ENCODE measurements at places on chromosomes 1 and 21.
A peak's percentile ranks its signal among the peaks of the same experiment; 100 is the strongest.

- no peak for DNase-seq
Measured at GRCh38 chr1:220441211-220441610, 86.7 kb upstream of the MARK1 start.

DNA sequence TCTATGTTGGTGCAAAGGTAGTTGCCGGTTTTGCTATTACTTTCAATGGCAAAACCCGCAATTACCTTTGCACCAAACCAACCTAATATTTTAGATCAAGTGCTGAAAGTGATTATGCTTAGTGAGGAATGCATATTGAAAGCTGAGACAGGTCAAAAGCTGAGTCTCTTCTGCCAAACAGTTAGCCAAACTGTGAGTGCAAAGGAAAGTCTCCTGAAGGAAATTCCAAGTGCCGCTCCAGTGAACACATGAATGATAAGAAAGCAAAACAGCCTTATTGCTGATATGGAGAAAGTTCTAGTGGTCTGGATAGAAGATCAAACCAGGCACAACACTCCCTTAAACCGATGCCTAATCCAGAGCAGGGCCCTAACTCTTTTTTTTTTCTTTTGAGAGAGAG is 83.1 kb upstream of the ERRFI1 start:
- no peak for DNase-seq

- DNase-seq, result no peak
Measured at GRCh38 chr1:239443361-239443760, 57.0 kb downstream of the CHRM3 start.

DNA sequence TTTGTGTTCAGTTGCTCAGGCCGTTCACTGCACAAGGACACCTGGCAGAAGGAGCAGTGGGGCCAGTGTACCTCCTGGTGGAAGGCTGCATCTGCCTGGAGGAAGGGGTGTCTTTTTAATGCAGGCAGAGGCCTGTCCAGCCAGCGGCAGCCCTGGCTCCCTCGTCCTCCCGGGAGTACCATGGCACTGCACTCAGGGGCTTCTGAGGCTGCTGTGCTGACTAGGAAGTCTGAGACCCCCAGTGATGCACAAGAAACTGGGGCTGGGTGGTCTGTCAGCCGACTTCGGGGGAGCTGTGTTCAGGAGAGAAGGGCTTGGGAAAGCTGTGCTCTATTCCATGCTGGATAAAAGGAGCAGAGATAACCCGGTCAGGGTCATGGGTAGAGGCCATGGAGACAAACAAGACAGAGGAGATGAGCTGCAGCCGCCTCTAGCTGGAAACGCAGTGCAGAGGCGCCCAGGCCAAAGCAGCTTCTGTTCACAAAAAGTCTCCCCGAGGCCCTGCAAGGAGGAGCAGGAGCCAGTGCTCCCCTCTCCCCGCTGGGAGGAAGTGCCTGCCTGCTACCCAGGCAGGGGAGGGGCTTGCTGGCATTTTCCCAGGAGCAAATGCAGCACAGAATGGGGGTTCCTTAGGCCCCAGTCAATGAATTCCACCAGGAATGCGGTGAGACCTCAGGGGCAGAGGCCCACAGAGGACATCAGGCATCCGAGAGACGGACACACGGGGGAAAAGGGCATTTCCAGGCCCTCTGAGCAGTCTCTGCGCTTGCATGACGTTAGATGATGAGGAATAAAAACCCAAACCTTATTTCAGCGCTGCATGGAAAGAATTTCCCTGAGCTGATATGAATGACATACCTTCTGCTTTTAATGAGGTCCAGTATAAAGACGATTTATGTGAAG is 17.2 kb upstream of the C2CD2 start:
- no peak for DNase-seq

GRCh38 chr1:27607239-27607804 is 3.4 kb upstream of the AHDC1 start:
- DNase-seq, result peak; percentile 63

- DNase-seq, result no peak
Measured at GRCh38 chr1:24594328-24594598, 38.4 kb downstream of the NCMAP start.

GRCh38 chr1:195663549-195664280 is 944.5 kb downstream of the KCNT2 start:
- DNase-seq, result peak; percentile 74

DNA sequence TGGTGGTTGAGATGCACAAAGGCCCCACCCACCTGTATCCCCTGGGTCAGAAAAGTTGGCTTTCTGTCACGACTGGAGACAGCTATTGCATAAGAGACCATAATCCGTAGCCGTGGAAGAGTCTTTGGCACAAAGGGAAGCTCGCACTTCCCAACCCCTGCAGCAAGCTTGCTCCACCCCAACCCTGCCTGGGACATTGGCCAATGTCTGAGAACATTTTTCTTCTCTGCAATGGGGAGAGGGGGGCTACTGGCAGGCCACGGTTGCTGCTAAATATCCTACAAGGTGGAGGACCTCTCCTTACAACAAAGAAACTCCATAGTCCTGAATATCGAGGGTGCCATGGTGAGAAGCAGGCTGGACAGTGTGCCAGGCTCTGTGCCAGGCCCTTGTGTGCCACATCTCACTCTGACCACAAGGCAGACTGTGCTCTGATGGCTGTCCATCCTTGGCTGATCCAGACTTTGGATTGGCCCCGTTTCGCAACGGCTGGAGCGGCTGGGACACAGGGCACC is 104.1 kb downstream of the CSMD2 start:
- DNase-seq, result no peak

DNA sequence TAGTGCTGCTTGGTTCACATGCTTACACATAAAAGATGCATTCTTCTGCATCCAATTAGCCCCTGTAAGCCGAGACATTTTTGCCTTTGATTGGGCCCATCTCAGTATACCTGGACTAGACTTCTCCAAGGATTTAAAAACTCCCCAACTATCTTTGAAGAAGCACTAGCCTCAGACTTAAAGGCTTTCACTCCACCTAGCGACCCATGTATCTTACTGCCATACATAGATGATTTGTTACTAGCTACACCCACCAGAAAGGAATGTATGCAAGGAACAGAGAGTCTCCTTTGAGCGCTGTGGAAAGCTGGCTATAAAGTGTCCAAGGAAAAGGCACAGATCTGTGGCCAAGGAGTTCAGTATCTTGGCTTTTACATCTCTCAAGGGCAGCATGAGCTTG is 91.7 kb downstream of the LIPI start:
- DNase-seq, result no peak

DNA sequence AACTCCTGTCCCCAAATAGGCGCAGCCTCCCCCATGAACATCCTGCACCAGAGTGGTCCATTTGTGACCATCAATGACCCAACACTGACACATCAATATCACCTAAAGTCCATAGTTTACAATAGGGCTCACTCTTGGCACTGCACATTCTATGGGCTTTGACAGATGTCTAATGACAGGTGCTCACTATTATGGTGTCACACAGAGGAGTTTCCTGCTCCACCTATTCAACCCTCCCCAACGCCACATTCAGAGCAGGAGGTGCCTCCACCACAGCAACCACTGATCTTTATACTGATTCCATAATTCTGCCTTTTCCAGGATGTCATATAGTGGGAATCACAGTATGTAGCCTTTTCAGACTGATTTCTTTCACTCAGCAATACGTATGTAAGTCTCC is 24.2 kb downstream of the GNG4 start:
- DNase-seq, result no peak

DNA sequence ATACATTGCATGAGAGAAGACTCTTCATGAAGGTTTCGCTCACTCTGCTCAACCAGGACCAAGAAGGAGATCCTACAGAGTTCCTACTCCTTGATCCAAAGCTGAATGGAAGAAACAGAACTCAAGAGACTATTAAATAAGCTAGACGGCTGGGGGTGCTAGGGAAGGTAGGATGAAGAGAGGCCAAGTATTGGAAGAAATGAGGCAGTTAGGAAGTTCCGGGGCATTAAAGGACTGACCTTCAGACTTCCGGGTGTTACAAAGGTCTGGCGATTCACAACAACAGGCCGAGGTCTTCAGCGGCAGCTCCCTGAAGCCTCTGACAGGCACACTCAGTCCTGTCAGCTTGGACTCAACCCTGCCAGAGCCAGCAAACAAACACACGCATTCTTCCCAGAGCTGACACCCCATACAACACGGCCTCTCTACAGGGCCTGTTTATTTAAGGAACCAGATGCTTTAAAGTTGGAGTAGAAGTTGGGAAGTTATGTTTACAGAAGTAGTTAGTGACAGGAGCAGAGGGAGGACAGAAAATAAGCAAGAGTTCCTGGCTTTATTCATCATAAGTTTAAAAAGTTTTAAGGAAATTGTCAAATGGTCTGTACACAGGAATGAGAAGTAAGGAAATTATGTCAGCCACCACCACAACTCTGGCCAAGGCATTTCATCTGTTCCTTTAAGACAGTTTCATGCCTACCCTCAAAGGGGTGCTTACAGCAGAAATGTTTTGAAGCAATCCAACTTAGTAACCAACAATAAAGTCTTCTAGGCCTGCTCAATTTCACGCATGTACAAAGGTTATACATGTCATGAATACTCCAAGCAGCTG is 4.7 kb downstream of the SORT1 start:
- DNase-seq, result peak; percentile 87

- DNase-seq, result no peak
Measured at GRCh38 chr1:38973659-38974437, 17.2 kb upstream of the AKIRIN1 start.

DNA sequence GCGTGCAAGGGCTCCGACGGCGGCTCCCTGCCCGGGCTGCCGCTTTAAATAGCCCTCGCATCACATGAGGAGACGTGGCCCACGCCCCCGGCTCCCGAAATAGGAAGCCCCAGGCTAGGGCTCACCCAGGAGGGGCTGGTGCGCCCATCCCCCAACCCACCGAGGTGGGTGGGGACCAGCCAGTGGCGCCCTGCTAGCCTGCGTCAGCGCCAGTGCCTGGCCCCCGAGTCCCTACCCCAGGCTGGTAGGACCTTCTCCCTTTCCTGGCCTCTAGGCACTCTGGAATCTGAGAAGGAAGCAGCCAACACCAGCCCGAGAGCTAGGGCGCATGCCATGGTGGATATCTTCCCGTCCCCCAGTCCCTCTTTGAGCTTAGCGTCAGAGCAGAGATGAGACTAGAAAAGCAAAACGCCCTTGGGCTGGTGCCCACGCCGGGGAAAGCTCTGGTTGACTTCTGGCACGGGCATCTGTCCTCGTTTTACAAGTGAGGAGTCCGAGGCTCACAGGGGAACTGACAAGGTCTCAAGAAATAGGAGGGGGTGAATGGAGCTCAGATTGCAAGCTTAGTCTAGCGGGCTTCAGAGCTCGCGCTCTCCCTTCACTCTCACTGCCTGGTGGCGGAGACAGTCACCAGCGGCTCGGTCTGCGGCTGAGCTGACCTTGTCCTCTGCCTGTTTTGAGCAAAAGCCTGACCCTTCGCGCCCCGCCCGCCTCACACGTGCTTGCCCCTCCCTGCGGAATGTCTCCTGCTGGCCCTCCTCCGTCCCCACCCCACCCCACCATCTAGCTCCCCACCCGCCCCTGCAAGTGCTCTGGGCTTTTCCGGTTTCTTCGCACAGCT is at the start of gene FABP3:
TSS of gene FABP3 (minus strand) at position 21 of the 841 bp plus-strand sequence. CDS start 62 bp downstream, outside the sequence.
- peak; percentile 82 for DNase-seq

DNA sequence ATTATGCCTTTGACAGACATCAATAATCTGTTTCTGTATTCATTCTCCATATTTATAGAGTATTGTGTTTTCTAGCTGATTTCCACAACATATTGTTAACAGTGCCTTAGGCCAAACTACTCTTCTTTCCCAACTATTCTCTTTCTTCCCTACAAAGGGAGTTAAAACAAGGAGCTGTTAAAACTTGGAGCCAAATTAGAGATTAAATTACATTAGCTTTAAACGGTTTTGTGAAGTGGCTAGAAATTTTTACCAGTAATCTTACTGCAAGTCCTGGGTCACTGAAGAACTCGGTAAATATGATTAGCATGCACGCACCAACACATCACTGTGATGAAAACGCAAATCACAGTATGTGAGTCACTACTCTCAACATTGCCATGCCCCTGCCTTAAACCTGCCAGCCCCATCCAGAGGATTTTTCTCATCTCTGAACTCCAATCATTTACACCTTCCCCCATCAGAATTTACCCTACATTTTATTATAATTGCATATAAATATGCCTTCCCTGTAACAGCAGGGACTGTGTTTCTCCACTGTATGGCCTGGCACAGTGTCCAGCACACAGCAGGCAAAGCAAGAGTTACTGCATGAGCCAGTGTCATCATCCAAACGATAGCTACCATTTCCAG is 1.5 kb upstream of the PRDX6 start:
- DNase-seq, result peak; percentile 84

DNA sequence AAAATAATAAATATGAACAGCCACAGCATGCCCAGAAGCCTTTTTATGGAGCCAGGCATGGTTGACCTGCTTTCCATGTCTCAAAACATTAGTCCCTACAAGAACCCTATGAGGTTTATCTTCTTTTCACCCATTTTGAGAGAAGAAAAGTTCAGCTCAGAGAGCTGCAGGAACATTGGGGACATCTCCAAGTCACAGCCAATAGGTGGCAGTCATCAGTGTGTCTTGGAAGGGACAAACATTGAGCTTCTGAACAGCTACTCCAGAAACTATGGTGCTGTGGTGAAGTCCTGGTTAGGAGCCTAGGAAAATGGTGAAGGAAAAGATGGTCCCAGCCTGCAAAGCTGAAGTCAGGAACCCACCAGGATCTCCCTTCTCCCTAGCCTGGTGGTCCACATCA is 73.6 kb downstream of the JMJD4 start:
- DNase-seq, result no peak

GRCh38 chr1:33735624-33736023 is 128.3 kb upstream of the HMGB4 start:
- no peak for DNase-seq

GRCh38 chr1:16918371-16918770 is 3.4 kb upstream of the CROCC start:
- DNase-seq, result no peak
